SIG-M5 (cell line): ENCODE measurements at places on chromosomes 16 and 17.
A peak's percentile ranks its signal among the peaks of the same experiment; 100 is the strongest.

DNA sequence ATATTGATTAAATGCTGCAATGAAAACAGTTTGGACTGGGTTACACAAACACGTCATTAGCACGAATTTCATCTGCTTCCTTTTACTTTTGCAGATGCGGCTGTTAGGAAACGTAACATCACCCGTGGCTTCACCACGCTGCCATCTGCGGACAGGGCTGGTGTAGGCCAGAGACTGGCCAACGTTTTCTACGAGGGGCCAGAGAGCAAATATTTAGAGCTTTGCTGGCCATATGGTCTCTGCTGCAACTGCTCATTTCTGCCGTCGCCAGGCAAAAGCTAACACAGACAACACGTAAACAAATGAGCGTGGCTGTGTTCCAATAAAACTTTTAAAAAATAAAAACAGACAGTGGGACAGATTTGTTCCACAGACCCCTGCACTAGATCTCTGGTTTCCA is 96.6 kb downstream of the ENGASE start:
- DNase-seq = no peak

DNA sequence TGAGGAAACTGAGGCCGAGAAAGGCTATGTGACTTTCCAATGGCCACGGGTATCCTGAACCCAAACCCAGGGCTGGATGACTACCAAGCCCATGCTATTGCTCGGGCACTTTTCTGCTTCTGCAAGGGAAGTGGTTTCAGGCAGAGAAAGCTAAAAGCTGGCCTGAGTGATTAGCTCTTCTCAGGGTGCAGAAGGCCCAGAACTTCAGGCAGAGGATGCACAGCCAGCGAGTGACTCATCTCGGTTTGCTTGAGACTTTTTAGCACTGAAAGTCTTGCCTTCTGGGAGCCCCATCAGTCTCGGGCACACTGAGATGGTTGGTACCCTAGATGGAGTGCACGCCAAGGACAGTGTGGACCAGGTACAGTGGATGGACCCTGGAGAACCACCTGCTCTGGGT is 129.5 kb upstream of the SDK2 start:
- no peak for DNase-seq

- no peak for DNase-seq
Observed at GRCh38 chr17:5832886-5833285, 237.3 kb upstream of the WSCD1 start.

- no peak for DNase-seq
Observed at GRCh38 chr17:14575471-14575953, 274.6 kb downstream of the HS3ST3B1 start.

DNA sequence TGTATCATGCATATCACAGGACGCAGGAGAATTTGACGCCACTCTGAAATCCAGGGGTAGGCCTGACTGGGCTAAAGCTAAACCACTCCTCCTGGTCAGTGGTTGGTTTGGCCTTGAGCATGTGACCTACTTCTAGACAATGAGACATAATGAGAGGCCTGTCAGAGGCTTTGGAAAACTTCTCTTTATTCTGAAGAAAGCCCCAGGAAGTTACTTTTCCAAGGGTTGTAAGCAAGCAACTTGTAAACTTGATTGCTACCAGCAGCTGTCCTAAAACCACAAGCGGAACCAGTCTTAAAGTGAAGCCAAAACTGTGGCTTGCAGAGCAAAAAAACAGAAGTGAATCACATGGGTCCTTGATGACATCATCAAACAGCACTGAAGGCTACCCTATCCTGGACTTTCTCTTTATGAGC is 138.2 kb upstream of the COX10 start:
- peak; percentile 79 for DNase-seq

GRCh38 chr17:19513897-19514488 is 19.7 kb upstream of the SLC47A1 start:
- DNase-seq = no peak

DNA sequence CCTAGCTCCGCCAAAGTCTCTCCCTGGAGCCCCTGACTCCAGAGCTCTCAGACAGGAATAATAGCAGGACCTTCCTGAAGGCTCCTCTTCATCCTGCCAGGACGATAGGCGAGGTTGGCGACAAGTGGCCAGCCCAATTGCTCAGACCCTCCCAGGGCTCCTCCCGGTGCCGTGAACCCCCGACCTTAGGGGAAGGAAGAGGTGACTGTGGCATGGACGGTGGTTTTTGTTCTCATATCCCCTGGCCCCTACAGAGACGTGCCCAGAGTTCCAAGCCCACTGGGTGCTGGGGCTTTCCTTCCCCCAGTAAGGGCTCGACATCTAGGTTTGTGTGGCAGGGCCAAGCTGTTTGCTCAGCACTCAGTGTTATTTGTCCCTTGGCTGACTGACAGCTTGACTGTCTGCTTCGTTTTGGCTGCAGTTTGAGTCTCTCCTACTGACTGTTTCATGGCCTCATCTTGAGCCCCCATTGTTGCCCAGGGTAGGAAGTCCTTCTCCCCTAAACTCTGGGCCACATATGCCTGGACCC is 4.6 kb upstream of the ADCY7 start:
- no peak for DNase-seq

DNA sequence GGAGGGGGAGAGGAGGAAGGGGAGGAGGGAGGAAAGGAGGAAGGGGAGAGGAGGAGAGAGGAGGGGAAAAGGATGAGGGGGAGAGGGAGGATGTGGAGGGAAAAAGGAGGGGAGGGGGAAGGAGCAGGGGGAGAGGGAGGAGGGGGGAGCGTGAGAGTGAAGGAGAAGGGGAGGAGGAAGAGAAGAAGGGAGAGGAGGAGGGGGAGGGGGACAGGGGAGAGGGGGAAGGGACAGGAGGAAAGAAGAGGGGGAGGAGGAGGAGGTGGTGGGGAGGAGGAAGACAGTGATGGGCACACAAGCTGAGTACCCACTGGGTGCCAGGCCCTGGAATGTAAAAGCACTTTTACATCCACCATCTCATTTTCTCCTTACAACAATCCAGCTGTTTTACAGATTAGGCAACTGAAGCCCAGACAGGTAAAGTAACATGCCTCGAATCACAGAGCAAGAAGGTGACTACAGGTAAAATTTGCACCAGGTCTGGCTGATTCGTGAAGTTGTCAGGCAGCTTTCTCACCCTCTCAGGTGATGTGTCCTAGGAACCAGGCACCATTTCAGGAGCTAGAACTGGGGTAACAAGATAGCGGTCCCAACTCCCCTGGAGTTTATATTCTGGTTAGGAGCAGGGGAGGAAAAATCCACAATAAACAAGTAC is 10.0 kb upstream of the LITAF start:
- DNase-seq = no peak

DNA sequence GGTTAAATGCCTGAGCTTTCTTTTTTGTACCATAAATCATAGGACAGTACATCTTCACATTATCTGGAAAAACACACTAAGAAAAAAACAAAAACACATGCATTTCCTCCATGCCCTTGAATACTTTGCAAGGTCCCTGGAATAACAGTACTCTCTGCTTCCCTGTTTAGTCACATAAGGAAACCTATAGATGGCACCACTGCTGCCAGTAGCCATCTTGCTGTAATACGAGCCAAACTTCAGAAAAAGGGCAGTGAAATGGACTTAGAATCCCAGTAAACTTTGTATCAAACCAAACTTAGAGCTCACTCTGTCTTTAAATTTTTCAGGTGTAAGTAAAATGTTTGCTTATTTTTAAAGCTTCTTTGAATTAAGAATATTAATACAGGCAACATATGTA is 435.5 kb downstream of the KCNJ2 start:
- DNase-seq = no peak

DNA sequence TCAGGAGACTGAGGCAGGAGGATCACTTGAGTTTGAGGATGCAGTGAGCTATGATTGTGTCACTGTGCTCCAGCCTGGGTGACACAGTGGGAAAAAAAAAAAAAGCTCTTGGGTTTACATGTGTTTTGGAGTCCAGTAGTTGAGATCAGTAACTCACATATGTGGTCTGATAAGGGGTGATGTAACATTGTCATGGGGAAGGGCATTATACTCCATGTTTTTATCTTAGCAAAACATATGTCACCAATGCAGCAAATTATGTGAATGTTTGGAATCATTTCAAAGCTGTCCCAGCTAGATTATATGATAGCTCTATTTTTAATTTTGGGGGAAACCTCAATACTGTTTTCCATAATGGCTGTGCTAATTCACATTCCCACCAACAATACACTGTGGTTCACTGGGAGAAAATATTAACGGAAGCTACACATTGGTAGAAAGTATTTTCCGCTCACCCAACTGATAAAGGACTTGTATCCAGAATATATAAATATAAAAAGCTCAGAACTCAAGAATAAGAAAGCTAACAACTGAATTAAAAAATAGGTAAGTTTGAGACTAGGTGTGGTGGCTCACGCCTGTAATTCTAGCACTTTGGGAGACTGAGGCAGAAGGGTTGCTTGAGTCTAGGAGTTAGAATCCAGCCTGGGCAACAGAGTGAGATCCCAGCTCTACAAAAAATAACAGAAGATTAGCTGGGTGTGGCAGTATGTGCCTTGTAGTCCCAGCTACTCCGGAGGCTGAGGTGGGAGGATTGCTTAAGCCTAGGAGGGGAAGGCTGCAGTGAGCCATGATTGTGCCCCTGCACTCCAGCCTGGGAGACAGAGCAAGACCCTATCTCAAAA is 224.1 kb upstream of the TBX2 start:
- DNase-seq = no peak

DNA sequence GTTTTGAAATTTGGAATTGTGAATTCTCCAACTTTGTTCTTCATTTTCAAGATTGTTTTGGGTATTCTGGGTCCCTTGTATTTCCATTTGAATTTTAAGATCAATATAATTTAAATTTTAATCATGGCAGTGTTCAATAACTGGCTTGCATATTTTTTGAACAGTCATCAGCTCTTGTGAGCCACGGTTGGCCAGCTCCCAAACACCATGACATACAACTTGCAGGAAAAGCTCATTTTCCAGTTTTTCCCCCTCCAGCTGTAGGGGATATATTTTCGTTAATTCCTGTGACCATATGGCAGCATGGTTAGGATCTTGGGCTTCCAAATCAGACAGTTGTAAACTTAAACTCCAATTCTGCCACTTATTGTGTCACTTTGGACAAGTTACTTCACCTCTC is 690.1 kb downstream of the WWOX start:
- no peak for DNase-seq

DNA sequence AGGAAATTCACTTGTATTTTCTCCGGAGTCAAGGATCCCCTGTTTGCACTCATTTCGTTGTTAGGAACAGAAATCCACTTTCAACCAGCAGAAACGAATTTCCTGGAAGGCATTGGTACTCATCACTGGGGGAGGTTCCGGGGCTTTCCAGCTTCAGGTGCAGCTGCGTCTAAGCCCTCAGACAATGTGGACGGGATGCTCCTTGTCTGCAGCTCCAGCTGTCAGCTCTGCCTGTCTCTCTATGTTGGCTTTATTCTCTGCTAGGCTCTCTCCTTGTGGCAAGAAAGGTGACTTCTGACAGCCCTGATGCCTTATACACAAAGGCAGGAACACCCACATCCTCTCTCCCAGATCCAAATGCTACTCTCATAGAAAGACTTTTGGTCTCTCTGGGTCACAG is 183.9 kb upstream of the HSBP1 start:
- no peak for DNase-seq

DNA sequence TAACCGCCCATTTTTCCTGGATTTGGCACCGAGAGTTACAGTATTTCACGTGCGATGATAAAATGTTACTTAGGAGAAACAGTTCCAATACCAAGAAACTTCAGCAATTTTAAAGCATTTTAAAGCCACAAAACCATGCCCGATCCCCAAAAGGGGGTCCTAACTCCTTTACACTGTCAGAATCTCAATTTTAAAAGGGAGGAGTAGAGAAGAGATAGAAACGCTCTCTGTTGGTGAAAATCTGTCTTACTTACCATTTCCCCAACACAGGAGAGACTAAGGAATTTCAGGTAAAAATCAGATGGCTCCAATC is 526 bp upstream of the RNASEK start:
- DNase-seq = no peak

- no peak for DNase-seq
Observed at GRCh38 chr16:86019446-86020047, 120.6 kb downstream of the IRF8 start.

DNA sequence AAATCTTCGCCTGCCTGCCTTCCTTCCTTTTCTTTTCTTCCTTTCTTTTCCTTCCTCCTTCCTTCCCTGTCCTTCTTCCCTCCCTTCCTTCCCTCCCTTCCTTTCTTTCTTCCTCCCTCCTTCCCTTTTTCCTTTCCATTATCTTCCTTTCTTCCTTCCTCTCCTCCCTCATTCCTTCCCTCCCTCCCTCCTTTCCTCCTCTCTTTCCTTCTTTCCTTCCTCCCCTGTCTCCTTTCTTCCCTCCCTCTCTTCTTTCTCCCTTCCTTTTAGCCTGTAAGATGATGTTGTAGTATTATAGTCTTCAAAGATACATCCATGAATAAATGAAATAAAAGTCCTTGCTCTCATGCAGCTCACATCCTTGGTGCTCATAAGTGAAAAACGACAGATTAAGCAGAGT is 539.3 kb downstream of the RBFOX1 start:
- no peak for DNase-seq

GRCh38 chr16:78100112-78100467 is 636 bp downstream of the WWOX start:
- no peak for DNase-seq

- no peak for DNase-seq
Observed at GRCh38 chr17:41655611-41656111, 31.3 kb upstream of the KRT17 start.

GRCh38 chr16:81551821-81552304 is 107.3 kb downstream of the CMIP start:
- DNase-seq = no peak

GRCh38 chr16:56357241-56357764 is 68.0 kb downstream of the AMFR start:
- no peak for DNase-seq

- no peak for DNase-seq
Observed at GRCh38 chr16:14365200-14365851, 264.7 kb downstream of the PARN start.

DNA sequence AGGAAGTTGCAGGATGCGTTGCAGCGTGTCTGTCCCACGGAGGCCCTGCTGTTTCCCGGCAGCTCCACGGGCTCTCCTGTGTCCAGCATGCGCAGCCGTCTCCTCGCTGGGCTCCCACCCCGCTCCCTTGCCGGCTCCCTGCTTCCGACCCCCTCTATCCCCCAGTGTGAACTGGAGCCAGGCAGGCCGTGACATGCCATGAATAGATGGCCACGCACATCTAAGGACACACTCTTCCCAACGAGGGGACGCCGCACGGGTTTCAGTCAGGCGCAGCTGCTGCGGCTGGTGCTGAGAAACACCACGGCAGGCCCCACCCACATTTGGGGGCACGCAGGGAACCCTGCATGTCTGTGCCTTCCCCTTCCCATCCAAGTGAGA is 9.2 kb upstream of the HEXD start:
- no peak for DNase-seq
